RCC 7860 (cell line): ENCODE measurements at places on chromosomes 4 and X.

- DNase-seq, result peak; percentile 37
Measured at GRCh38 chrX:27903960-27904359, 77.3 kb downstream of the DCAF8L1 start.

GRCh38 chr4:16942491-16942890 is 44.0 kb upstream of the LDB2 start:
- no peak for DNase-seq

GRCh38 chr4:61070269-61070668 is 129.9 kb upstream of the ADGRL3 start:
- no peak for DNase-seq

DNA sequence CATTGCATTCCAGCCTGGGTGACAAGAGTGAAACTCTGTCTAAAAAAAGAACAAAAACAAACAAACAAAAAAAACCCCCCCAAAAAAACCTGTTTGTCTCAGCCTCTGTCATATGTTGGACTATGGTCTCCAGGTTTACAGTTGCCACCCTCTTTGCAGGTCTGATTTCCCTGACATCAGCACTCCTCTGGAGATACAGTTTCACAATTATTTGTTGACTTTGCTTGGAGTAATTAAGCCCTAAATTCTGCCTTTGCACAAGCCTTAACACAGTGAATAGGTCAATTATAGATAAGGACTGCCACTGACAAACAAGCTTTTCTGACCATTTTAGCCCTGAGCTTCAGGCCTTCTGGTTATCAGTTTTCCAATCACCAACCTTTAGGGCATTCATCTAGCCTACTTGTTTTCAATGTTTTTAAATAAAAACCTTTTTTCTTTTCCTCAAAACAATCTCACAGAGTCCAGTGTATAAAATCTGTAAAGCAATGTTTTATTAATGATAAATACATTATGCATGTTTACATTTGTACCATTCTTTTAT is 20.4 kb upstream of the MAPK10 start:
- DNase-seq, result no peak

GRCh38 chrX:154019061-154019621 is 561 bp downstream of the IRAK1 start:
- DNase-seq, result no peak

DNA sequence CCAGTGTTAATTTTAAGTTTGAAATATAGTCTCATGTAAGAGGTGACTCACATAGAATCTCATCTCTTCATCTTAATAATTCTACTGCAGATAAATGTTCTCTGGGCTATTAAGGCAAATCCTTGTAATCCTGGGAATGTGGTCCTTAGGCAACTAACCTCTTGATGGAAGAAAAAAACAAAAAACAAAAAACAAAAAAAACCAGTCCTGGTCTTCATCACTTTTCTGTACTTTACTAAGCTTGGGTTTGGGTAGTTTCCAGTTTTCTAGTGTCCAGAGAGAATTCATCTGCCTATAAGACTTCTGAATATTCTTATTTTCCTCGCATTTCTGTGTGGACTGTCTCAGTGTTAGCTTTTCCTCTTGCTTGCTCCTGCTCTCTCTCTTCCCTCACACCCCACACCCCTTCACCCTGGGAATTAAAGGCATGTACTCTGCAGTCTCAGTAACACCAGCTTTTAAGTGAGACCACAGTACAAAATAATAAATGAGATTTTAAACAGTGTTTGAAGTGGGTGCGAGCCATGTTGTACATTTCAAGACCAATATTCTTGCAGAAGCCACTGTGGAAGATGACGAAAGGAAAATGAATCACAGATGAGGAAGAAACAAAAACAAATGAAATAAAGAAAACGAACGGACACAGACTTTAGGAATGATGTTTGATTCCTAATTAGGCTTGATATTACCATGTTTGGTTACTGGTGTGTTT is 51.7 kb downstream of the HAND2 start:
- no peak for DNase-seq

- DNase-seq, result no peak
Measured at GRCh38 chr4:141570290-141570689, 66.1 kb upstream of the IL15 start.

DNA sequence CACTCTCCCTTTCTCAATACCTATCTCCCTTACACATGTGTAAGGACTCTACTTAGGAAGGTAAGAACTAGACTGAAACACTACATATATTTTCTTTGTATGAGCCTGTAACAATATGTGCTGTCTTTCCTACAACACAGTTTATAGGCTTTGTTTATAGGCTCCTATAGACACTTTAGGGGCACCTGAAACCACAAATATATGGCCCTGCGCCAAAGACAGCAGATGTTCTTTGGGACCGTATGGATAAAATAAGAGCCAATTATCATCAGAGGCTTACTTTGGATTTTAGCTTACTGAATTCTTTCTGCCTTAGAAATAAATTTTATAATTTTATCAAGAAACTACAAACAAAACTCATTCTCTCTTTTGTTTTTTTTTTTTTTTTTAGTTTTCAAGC is 16.6 kb upstream of the CXCL3 start:
- no peak for DNase-seq

DNA sequence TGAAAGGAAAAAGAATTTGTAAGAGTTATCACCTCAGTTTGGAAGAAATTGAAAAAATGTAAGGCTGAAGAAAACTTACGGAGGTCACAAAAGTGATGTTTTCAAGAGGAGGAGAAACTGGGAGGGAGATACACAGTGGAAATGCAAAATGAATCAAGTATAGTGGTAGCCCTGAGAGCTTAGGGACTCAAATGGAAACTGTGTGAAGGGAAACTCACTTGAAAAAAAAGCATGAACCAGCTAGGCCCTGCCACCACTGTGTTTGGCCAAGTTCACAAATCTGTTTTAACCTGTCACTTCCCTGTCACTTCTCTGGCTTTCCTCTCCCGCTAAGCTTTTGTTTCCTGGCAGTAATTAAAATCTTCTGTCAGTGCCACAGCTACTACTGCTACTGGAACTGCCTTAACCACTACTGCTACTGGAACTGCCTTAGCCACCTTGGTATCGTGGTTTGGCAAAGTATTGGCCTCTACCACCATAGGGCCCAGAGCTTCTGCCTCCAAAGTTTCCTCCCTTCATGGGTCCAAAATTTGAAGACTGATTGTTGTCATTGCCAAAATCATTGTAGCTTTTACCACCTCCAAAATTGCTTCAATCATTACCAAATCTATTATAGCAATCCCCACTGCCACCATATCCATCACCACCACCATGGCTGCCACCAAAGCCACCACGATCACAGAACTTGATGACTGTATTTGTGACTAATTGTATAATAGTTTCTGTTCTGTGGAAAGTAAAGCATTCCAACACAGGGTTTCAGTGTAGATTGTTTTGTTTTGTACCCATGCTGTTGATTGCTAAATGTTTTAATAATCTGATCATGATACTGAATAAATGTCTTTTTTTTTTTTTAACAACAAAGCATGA is 41.5 kb downstream of the SMARCA5 start:
- no peak for DNase-seq

DNA sequence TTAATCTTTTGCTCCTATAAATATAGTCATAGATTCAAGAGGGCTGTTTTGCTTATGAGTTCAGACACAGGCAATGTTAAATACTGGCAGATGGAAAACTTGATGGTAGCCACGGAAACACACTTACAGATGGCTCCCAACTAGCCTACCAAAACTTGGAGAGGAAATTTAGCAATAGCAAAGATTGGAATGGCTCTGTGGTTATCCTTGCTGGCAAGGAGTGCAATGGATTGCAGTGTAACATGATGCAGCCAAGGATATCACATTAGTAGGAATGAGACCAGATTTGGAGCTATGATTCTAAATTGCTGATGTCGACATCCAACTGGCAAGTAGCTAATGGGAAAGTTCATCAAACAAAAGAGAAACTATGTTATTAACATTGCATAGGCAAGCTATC is 791.0 kb upstream of the DIAPH2 start:
- no peak for DNase-seq

DNA sequence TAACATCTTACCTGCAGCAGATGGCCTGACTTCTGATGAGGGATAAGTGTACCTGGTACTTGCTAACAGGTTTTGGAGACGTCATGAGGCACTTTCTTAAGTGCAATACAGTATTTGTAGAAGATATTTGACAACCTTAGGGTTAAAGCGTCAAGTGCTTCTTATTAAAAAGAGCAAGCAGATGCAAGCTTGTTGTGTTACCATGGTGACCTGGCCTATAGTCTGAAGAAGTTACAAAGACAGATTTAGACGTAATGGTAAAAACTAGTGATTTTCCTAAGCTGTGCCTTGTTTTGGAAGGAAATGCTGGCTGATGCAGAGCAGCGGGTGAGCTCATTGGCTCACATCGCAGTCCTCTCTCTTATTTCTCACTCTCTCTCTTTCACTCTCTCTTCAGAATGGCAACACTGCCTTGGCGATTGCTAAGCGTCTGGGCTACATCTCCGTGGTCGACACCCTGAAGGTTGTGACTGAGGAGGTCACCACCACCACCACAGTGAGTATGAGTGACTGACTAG is 243.6 kb downstream of the ANK2 start:
- no peak for DNase-seq

GRCh38 chr4:56727150-56727549 is 46.1 kb upstream of the HOPX start:
- DNase-seq, result no peak

- DNase-seq, result no peak
Measured at GRCh38 chr4:166091146-166091545, 218.1 kb downstream of the TLL1 start.

- no peak for DNase-seq
Measured at GRCh38 chrX:135191838-135192237, 20.6 kb upstream of the CT55 start.

- no peak for DNase-seq
Measured at GRCh38 chrX:24465532-24465865, 413 bp downstream of the PDK3 start.

- DNase-seq, result peak; percentile 37
Measured at GRCh38 chrX:40097504-40098263, at the start of gene BCOR. BCOR (minus strand) TSS chrX:40097958; CDS start chrX:40077929, 20,029 bp downstream.
